ENCODE measurements at places on chromosomes 2 and 18.

GRCh38 chr2:84849271-84849952 lies 31.5 kb downstream of the TRABD2A start:
- DNase-seq, result no peak

- DNase-seq, result no peak
These were observed 45.7 kb upstream of the RALBP1 start for GRCh38 chr18:9429662-9429993.

DNA sequence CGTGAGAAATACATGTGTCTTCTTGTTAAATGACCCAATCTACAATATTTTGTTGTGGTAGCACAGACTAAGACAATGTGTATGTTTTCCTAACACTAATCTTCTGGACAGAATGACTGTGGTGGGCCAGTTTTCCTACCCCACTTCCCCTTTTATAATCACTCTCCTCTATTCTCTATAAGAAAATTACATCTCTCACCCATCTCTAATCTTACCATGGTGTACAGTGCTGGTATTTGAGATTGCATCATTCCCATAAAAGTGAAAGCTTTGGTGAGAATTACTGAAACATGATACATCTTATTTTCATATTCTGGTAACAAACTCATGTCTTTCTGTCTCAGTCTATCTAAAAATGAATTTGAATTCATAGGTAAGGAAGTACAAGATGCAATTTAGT lies 40.5 kb downstream of the CAVIN2 start:
- DNase-seq, result no peak

GRCh38 chr18:44609181-44609941 lies 71.3 kb upstream of the SETBP1 start:
- no peak for DNase-seq

GRCh38 chr2:186726938-186727337 lies 33.1 kb downstream of the FAM171B start:
- DNase-seq, result no peak

DNA sequence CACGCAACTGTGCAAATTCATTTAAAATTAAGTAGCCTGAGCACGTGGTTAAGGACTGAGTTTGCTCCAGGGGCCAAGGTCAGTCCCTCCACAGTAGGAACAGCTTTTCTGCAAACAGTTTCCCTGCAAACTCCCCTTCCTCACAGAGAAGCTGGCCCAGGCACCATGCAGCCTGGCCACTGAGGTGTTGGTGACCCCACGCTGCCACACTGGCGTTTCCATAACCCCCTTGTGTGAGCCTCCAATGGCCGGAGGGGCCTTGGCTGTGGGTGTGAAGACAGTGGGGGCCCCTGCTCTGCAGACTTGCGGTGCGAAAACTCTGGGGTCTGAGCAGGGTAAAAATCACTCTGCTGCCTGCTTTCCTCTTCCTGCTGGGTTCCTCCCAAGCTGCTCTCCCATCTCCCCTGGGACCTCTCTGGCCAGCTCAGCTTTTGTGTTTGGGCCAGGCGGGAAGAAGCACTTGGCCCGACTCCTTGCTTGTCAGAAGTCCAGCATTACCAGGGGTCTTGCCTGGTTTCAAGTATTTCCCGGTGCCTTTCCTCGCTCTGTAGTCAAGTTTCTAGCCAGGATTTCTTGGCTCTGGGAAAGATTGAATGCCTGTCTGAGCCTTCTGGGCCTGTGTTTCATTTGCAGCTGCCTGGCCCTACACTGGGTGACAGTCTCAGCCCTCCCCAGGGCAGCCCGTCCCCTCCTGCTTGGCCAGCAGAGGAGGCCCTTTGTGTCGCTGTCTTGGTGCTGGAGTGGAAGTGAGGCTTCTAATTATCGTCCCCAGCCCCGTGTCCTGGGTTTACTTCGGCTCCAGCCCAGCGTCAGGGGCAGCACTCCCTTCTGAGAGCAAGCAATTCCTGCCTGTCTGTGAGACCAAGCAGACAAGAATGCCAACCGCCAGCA lies 131.4 kb upstream of the SLC1A4 start:
- DNase-seq, result peak; percentile 4

- no peak for DNase-seq
These were observed 15.8 kb downstream of the DGKD start for GRCh38 chr2:233369897-233370685.

GRCh38 chr2:185738679-185739472 lies at the start of gene FSIP2:
Gene FSIP2 (plus strand): TSS chr2:185738804. CDS start chr2:185738895, 91 bp downstream.
- DNase-seq, result no peak

GRCh38 chr2:164913640-164914350 lies 41.5 kb downstream of the SLC38A11 start:
- no peak for DNase-seq

GRCh38 chr2:7906431-7906830 lies 775.4 kb upstream of the ID2 start:
- no peak for DNase-seq

- DNase-seq, result no peak
These were observed 251.4 kb upstream of the UBE2E3 start for GRCh38 chr2:180728928-180729559.

DNA sequence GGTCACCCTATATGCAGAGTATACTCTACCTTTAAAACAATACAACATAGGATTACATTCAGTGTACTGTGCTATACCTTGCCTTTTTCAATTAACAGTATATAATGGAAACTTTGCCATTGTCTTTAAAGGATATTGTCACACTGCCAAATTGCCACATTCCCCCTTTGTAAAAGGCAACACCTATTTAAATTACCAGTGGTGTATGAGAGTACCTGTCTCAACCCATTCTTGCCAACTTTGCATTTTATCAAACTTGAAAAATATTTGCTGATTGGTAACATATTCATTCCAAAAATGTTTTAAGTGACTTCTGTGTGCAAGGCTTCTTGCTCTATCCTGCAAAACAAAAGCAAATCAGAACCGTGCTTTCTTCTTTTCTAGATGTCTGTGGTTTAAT lies 92.9 kb downstream of the FMNL2 start:
- no peak for DNase-seq

DNA sequence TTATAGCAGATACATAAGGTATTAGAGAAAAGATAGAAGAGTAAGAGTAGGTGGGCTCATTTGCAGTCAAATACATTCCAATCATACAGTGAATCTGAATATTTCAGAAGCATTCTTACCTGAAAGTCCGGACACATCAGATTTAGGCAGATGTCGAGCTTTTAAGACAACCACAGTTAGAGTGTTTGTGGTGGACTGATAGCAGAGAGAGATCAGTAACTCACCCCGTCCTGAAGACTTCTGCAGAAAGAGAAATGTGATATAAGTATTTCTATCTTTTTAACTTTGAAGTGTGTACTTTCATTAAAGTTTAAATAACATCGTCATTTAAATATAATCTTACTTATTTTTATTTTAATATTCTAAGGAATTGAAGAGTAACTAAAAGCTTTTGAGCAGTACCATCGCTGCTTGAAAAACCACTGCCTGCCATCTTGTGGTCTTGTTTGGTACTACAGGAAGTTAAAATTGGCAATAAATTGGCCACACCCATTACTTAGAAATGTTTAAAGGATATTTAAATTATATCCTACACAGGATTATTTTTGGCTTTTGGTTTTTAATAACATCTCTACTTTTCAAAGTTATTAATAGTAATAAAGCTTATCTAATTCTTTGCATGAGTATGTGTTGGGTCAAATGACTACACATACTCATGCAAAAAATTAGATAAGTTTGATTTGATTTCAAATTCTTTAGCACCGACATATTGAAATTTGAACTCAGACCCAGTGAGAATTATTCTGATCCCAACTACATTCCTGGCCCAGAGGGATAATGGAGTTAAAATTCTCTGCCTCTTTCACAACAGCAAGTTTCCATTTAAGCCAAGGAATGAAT lies 5.5 kb downstream of the SYT4 start:
- peak; percentile 34 for DNase-seq

DNA sequence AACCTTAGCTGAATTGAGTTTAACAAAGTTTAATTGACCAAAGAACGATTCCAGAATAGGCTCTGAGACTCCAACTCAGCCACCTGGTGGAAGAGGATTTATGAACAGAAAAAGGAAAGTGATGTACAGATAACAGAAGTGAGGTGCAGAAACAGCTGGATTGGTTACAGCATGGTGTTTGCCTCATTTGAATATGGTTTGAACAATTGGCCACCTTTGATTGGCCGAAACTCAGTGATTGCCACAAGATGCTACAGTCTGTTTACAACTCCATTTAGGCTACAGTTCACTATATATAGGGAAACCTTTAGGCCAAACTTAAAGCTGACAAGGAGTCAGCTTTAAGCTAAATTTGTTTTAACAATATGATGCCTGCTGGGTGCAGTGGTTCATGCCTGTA lies 28.1 kb upstream of the SLC35G4 start:
- no peak for DNase-seq

DNA sequence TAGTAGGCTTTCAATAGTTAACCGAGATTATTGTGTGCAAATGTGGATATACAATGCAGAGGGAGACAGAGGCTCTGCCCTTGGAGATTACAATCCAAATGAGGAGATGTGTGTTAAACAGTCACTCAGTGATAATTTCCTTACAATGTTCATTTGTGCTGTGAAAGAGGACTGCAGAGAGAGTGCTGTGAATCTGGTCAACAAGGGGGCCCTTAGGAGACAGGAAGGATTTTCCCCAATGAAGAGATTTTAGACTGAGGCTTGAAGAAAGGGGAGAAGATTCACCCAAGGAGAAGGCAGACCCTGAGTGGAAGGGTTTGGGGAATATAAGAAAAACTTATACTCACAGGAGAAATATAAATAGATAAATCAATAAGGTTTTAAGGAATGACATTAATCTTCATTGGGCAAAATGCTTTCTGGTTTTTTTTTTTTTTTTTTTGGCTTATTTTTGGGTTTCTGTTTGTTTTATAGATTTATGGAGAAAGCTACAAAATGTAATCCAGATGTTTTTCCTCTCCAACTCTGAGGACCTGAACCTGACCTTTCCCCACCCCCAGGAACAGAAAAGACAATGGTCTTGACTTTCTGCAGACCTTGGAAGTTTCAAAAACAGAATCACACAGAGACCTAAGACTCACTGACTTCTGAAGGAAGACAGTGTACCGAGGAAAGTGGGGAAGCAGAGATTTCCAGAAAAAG lies 151.3 kb upstream of the SERPINE2 start:
- no peak for DNase-seq

GRCh38 chr2:219149667-219150066 lies 10.9 kb downstream of the NHEJ1 start:
- no peak for DNase-seq

- no peak for DNase-seq
These were observed 44.3 kb downstream of the RBM43 start for GRCh38 chr2:151217343-151217742.

- DNase-seq, result no peak
These were observed 51.6 kb downstream of the NEDD4L start for GRCh38 chr18:58095655-58096054.

GRCh38 chr2:203909261-203909967 lies 27.1 kb upstream of the ICOS start:
- no peak for DNase-seq

- no peak for DNase-seq
These were observed 204.8 kb upstream of the PARD3B start for GRCh38 chr2:204340511-204340910.

DNA sequence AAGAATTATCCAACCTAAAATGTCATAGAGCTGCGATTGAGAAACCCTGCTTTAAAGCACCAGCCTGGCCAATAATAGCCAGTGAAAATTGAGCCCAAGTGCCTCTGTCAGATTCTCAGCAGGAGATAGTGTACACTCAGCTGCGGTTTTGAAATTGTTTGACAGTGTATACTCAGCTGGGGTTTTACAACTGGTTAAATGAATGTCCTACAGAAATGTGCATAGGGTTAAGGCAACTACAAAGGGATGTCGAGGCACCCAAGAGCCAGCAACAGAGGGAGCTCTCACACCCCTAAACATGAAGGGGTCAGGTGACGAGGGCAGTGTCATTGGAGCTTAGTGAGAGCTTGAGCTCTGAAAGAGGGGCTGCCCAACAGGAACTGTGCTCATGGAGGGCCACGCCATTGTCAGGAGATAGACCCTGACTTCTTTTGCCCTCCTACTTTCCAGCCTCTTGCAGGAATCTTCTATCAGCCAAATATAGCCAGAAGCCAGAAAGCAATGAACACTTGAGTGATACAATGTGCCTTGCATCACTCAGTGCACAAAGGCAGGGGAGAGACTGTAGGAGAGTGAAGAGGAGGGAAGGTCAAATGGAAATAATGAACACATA lies 15.1 kb downstream of the ACTG2 start:
- DNase-seq, result peak; percentile 77

DNA sequence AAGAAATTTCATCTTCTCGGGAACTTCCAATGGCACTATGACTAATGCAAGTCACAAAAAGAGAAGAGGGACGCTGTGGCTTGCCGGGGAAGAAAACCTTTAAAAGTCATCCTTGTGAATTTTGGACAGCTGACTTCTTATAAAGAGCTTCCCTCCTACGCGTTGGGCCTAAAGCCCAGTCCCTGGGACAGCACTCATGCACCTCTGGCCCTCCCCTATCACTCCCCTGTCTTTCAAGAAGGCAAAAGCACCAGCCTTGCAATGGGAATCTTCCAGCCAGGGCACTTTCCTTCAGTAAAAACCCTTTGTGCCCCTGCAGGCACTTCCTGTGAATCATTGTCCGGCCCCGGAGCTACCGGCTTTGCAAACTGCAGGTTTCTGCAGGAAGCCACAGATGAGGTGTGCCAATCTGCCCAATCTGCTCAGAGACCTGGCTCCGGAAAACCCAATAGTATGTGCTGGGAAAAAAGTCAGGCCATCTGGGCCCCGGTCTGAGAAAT lies 7.1 kb downstream of the MREG start:
- no peak for DNase-seq

DNA sequence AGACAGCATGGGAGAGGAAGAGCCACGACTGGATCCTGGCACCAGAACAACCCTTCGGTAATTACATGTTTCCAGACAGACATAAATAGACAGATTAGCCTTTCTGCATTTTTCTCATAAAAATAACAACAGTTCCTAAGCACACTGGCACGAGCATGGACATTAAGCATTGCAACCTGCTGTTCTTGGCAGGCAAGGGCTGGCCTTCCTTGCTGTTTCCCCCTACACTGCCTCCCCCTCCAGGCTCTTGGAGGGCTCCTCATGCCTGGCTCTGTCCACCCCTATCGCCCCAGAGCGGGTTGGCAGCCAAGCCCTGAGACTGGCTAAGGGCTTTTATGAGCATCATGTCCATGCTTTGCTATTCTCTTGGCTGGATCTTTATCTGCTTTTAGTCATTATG lies 89.6 kb downstream of the TTC32 start:
- no peak for DNase-seq

- no peak for DNase-seq
These were observed 87.5 kb downstream of the ZCCHC2 start for GRCh38 chr18:62610351-62610700.

GRCh38 chr18:33116376-33116775 lies 324.1 kb downstream of the CCDC178 start:
- no peak for DNase-seq

GRCh38 chr2:202221873-202222272 lies 16.5 kb downstream of the SUMO1 start:
- DNase-seq, result no peak

DNA sequence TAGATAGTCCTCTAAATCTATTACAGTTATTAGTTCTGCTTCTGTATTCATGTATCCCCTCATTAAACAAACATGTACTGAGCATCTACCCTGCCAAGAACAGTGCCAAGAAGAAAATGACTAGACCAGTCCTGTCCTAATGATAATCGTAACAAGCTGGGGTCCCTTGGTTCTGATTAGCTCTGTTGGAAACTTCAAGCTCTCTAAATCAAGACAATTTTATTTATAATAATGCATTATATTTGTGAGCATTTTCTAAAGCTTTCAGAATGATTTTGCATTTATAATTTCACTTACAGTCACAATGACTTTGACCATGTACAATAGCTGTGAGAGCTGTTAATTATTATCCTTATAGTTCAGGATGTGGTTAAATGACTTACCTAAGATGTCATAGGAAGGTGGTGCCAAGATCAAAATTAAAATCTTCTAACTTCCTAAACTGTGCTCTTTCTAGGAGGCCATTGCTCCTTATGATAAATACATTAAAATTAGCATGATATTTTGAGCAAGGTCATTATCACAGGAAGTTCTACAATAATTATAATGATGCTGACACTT lies 336.5 kb upstream of the SLC39A10 start:
- DNase-seq, result no peak

All from NCI-H2107 (cell line).